ENCODE measurements at places on chromosomes 3 and 15. TPM values are rescaled to one million over a fixed set of nuclear protein-coding genes. Genes with fewer than 3 reads are reported as not detected.

GRCh38 chr15:101521591-101521990, 32.1 kb upstream of the PCSK6 start:
- no peak for DNase-seq

CPLX3 gene
- total RNA-seq: not detected

SEMA7A gene
- 0.51 TPM for total RNA-seq

CAMKV gene
- not detected for total RNA-seq

WDR5B gene
- 4.8 TPM for total RNA-seq

OPA1 gene
- 61.1 TPM for total RNA-seq

- no peak for DNase-seq
Measured at GRCh38 chr15:51348688-51349087, 7.2 kb downstream of the GLDN start.

AGBL1 gene
- total RNA-seq: not detected

SLC22A14 gene
- total RNA-seq: 0.17 TPM

SLC2A2 gene
- not detected for total RNA-seq
